ENCODE measurements at places on chromosomes 3 and 15. TPM values are rescaled to one million over a fixed set of nuclear protein-coding genes. Genes with fewer than 3 reads are reported as not detected.
A peak's percentile ranks its signal among the peaks of the same experiment; 100 is the strongest.

Gene RTP4
- not detected for total RNA-seq

Gene AADACL2
- total RNA-seq = not detected

Gene XCR1
- total RNA-seq = not detected

Gene ZIC1
- total RNA-seq = not detected

Gene DAZL
- not detected for total RNA-seq

Gene NTRK3
- total RNA-seq = not detected

Gene GHRL
- total RNA-seq = not detected

DNA sequence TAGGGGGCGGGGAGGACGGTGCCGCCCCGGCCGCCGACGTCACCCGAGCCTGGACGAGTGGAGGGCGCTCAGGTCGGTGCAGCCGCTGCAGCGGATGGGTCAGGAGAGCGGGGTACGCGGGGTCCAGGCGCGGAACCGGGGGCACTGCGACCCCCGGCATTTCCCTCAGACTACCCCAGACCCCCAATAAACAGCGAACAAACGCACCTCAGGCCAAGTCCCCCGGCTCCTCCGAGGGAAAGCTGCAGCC lies 78.9 kb downstream of the IQSEC1 start:
- DNase-seq = no peak

DNA sequence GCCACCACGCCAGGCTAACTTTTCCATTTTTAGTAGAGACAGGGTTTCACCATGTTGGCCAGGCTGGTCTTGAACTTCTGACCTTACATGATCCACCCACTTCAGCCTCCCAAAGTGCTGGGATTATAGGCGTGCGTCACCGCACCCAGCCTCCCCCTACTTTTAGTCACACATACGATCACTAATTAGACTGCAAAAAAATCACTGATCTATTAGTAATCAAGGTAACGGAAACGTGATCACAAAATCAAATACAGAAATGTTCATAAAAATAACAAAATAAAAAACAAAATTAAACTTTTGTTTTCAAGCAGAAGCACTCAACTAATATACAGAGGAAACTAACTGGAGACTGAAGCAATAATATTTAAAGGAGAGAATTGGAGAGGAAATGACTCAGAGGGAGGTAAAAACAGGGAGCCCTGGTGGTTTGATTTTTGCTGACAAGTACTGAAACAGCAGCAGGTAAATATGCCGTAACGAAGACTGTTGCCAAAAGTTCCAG lies 4.6 kb downstream of the WDR53 start:
- no peak for DNase-seq

DNA sequence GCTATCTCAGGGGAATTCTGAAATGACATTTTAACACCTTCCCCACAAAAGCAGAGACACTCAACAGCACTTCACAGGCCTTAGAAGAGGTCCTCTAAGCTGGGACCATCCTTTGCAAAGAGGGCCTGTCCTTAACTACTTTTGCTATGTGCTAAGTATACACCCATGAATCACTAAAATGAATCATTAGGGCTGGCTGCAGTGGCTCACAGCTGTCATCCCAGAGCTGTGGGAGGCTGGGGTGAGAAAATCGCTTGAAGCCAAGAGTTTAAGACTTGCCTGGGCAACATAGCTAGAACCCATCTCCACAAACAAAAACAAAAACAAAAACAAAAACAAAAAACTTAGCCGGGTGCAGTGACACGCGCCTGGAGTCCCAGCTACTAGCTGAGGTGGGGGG lies 53.9 kb upstream of the MELTF start:
- no peak for DNase-seq

DNA sequence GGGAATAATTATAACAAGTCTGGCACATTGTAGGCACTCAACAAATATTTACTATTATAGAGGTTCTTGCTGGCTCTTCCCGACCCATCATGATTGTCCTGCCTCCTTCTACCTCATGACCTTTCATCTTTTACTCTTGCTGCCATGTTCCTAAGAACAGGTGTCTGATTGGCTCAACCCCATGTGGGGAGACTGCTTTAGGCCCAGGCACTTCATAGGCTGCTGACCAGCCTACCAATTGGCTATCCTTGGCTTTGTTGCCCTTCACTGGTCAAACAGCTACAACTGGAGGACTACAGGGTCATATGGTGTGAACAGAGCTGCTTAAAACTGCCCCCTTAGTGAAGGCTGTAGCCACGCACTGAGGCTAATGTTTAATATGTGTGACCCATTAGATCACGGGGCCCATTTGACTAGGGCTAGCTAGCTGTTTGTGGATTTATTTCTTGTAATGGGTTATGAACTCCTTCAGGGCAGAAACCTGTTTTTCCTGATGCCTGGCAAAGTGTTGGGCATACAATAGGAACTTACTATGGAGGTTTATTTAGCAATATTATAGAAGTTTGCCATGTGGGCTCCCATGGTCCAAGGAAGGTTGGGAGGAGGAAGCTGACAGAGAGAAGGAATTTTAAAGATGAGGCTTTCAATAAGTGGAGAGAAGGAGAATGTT lies 239.9 kb upstream of the TBC1D5 start:
- DNase-seq = no peak

DNA sequence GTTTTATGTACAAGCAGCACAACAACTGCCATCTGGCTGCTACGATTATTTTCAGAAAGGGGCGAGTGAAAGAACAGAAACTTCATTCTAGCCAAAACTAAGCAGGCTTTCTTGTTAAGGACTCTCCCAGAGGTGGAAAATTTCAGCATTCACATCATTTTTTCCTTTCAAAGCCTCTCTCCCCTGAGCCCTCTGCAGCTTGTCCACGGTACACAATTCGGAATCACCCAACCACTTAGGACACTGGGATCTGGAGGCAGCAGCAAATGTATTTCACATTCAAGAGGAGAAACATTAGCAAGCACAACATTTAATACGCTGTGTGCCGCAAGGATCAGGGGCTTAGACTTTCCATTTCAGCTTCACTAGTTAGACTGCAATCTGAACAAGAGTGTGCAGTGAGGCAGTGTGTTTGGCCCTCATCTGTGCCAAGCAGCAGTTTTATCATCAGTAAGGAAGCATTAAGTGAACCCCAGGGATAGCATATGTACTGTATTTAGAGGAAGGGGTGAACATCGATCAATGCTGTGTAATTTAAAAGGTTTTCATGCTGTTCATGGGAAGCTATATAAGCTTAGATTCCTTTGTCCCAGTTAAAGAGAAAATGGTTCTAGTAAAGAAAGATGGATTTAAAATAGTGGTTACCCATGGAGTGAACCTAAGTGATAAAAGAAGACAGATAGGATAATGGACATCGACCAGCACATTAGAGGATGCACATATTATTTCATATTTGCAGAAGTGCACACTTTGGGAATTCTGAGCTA lies 504.9 kb downstream of the TBL1XR1 start:
- DNase-seq = no peak

DNA sequence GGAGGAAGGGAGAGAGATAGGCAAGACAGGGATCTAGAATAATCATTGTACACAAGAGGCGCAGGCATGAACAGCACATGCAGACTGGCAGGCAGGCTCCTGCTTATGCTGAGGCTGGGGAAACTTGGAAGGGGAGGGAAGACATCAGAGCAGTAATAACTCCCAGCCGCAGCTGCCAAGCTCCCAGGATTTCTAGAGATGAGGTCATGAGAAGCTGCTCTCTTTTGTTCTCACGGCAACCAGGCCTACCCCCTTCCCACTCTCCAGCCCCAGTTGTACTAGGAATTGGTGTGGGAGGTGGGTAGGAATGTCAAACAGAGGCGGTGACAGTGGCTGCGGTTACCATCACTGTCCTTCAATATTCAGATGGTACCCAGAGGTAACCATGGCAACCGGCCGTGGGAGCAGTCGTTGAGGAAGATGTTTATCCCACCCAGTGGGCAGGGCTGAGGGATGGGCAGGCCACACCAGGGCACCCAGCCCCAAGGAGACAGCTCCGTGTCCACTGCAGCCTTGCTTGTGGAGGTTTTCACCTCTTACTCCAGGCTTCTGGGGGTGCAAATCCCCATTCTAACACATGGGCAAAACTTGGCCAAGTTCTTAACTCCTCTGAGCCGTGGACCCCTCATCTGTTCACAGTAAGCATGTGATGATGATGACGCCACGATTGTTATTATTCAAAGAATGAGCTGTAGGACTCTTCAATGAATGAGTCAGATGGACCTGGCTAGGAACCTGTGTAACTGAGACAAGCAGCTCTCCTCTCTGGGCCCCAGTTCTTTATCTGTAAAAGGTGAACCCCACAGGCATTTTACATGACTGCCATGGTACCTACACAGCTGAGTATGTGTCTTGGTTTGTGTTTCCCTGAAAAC lies 360.8 kb upstream of the PROK2 start:
- no peak for DNase-seq

DNA sequence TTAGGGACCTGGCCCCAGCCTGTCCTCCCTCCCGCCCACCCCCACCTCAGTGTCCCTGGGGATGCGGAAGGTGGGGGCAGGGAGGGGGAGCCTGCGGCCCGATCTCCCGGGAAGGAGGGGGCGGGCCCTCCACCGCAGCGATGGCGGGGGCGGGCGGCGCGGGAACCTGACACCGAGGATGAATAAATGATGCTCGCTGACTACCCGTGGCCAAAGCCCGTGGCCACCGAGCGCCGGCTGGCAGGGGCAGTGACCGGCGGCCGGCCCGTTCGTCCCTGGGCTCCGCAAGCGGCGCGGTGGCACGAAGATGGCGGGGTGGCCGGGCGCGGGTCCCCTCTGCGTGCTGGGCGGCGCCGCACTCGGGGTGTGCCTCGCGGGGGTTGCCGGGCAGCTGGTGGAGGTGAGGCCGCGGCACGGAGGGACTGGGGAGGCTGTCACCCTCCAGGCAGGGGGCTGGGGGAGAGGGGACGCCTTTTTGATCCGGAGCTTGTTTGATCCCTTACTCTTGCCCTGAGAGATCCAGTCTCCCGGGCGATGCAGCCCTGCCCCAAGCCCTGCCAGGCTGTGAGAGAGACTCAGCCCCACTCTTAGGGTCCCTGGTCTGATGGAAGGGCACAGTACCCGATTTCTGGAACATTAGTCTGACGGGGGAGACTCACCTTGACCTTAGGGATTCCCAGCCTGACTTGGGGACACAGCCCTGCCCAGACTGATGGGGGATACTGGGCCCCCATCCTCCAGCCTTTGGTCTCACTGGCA lies at the start of gene TMIE:
Gene TMIE (plus strand): TSS at position 212 of the 759 bp plus-strand sequence. CDS start 96 bp downstream, at position 308.
- no peak for DNase-seq

- no peak for DNase-seq
Observed at GRCh38 chr3:30122359-30122758, 484.0 kb upstream of the TGFBR2 start.

DNA sequence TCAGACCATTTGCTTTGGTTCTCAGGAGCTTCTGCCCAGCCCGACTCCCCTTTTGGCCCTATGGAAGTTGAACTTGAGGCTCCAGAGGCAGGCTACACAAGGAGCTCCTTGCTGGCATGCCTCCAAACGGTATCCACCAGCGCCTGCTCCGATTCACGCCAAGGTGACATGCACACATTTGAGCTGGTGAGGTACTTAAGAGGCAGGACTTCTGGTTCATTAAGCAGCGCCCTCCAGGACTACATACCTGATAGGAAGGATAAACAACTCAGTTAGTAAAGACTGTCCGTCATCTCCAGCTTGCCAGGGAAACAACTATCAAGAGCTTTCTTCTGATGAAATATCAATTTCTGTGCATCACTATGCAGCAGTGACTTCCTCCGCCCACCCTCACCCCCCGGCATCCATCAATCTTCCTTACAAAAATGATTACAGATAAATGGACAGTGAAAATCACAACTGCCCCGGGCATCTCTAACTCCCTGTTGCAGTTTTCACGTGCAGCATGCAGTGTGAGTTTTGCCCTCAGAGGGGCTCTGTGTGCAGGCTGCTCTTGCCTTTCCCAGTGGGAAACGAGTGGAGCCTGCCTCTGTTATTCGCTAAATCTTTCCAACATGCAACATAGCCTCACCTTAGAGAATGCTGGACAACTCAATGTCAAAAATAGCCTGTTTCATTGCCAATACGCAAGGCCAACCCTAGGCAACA lies 122.9 kb downstream of the ARRDC4 start:
- no peak for DNase-seq

DNA sequence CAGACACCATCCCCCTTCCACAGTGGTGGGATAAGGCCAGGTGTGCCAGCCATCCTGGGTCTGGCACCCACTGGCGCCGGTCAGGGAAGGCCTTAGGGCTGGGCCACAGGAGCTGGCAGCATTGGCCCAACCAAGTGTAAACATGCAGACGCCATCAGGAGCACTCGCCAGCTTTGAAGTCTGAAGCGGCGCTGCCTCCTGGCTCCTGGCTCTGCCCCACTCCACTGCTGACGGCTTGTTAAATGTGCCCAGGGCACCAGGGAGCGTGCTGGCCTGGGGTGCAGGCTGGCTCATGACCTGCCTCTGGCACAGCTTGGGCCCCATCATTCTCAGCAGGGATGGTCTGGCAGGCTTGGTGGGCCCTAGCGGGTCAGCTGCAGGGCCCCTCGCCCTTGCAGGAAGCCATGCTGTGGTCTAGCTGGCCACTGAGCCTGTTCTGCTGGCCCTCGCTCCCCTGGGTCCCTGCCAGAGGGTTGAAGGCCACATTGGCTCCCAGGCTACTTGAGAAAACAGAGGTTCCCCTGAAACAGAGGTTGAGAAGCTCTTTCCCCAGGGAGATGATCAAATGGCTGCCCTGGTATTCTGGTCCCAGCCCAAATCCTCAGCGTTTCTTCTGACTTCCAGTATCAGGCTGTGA lies 116.6 kb downstream of the DNAJB8 start:
- no peak for DNase-seq

DNA sequence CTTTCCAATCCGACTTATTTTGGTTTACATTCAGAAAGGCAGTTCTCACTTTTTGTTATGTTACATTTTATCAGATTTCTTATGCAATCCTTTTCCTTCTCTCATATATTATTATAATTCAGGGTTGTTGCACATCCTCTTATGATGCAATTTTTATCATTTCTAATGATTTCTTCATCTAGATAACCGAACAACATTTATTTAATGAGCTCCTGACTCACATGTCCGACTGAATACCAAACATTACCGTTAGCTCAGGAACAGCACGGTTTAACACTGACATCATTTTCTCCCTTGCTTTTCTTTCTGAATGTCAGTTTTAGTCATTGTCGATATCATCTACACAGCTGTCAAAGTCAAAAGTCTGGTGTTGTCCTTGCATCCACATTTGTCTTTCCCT lies 199.2 kb downstream of the BCHE start:
- no peak for DNase-seq

GRCh38 chr15:43769584-43770228 lies 7.1 kb downstream of the ELL3 start:
- DNase-seq = peak; percentile 57

DNA sequence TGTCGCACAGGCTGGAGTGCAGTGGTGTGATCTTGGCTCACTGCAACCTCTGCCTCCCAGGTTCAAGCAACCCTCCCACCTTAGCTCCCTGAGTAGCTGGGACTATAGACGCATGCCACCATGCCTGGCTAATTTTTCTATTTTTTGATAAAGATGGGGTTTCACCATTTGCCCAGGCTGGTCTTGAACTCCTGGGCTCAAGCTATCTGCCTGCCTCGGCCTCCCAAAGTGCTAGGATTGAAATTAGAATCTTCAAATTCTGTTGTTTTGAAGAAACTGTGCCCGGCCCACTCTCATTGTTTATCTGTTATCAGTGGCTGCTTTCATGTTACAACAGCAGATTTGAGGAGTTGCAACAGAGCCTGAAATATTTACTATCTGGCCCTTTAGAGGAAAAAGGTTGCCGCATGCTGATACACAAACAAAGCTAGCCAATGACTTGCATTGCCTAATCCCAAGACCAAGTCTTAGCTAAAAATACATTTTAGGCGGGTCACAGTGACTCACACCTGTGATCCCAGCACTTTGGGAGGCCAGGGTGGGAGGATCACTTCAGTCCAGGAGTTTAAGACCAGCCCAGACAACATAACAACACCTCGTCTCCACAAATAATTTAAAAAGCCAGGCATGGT lies 43.2 kb upstream of the PPP4R2 start:
- peak; percentile 74 for DNase-seq

- no peak for DNase-seq
Observed at GRCh38 chr3:43222590-43222989, 63.8 kb upstream of the SNRK start.

Measured in Caco-2 (cell line).